Kidney tubule cell (primary cell): ENCODE measurements at places on chromosomes 11 and 22.

DNA sequence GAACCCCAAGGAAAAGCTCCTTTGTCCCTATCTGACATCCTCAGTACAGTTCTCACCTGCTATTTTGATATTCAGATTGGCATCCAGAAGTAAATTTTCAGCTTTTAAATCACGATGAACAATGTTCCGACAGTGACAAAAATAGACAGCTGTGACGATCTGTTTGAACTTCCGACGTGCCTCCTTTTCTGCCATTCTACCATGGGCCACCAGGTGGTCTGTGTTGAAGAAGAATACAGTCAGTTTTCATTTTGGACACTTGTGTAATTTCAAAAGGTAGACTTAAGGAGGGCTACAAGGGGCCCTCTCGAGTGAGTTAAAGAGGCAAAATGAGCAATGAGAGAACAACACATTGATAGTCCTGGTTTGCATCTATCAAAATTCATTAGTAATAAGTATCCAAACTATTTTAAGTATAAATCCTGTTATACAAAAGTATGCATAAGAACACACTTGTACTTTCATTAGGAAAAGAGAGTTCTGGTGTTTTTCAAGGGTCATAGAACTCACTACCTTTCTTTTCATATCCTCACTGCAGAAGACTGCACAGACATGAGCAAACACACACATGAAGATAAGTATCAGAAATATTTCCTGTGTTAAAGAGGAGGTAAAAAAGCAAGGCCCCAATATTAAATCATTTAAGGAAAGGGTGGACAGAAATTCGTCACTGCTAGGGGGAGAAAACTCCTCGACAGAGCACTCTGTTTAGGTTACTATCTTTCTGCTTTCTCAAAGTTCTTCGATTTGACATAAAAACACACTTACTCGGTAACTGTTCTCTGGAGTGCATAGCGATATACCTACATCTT is 89.9 kb upstream of the APOA1 start:
- no peak for DNase-seq

DNA sequence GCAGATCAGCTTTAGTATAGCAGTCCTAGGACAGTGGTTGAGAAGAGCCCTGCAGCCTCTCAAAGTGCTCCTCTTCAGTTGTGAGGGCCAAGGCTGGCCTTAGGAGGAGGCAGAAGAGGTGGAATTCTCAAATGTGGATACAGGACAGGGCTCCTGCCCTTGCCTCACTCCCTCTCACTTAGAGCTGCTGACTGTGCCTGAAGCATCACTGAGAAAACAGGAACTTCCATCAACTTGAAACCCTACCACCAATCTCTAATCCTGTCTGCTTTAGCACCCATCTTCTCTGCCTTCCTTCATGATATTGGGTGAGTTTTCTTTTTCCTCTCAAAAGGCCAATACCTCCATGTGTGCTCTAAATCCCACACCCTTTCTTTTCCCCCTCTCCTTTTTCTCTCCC is 14.4 kb upstream of the UCP3 start:
- no peak for DNase-seq

- no peak for DNase-seq
Observed at GRCh38 chr11:67379061-67380058, 6.0 kb upstream of the CLCF1 start.

- no peak for DNase-seq
Observed at GRCh38 chr11:9219572-9219971, 45.6 kb downstream of the DENND5A start.

DNA sequence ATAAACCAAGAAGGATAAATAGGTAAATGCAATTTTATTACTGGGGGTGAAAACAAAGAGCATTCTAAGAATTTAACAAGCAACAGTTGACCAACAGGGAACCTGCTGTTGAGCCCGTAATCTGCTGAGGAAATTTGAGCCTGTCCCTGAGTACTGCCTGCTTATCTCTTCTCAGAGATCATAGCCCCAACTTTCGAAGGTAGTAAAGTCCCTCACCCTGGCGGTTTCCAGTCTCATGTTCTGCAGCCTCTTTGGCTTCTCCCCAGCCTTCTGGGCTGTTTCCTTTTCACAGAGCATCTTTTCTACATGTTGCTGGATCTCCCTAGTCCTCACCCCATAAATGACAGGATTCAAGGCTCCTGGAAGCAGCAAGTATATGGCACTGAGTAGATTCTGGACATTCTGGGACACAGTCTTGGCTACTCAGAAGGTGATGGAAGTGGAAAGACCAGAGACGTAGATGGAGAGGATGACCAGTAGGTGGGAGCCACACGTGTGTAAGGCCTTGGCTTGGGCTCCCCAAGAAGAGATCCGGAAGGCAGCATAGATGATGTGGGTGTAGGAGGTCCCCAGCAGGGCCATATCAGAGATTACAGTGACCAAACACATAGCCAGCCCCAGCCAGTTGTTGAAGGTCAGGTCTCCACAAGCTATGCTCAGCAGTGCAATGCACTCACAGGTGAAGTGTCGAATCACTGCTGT is 51.6 kb downstream of the RRM1 start:
- no peak for DNase-seq

DNA sequence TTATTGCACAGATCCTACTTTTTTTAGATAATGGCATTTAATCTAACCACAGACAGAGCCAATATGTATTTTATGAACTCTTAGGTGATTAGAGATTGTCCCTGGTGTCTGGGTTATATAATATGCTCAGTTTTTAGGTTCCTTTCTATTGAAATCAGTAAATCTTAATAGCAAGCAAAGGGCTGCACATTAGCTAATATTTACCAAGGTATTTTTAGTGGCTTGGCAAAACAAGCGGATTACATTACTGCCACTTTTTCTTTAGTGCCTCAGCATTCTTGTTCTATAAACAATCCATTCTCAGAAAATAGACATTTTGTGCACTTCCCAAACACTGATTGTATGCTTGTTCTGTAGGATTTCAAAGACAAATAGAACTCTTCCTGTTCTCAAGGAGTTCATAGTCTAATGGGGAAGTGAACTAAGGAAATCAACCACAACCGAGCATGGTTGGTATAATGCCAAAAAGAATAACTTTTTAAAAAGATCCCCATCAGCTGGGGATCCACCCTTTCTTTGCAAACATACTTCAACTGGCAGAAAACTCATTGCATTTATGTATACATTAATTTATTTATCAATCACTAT is 23.8 kb downstream of the KCNJ1 start:
- DNase-seq, result no peak

GRCh38 chr11:28535677-28536076 is 427.5 kb downstream of the METTL15 start:
- peak; percentile 65 for DNase-seq

DNA sequence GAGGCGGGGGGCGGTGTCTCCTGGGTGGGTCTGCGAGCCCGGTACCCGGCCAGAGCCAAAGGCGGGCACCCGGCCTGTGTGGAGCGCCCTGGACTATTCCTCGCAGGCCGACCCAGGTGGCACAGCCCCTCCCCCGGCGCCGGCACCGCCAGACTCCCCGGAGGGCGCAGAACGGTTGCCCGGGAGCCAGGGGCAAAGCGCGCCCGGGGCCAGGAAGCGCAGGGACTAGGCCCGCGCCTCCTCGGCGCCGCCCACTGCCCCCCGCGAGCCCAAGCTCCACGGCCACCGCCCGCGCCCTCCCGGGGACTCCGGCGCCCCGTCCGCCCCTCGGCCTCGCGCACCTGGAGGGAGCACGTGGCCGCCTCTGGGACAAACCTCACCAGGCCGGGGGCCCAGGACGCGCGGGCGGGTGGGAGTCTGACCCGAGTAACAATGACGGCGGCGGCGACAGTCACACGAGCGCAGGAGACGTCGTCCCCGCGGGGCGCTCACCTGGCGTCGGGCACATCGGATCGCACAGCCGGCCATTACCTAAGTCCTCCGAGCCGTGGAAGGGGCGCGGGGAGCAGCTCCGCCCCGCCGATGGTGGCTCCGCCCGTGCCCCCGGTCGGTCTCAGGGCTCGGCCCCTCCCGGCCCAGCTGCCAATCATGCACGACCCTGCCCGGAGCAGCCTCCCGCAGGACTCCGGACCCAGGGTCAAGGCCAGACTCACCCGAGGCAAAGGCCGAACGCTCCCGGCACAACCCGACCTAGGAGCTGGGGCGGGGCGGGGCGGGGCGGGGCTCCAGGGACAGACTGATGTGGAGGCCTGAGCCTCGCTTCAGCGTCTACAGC is 7.4 kb downstream of the PLXNB2 start:
- peak; percentile 69 for DNase-seq

- no peak for DNase-seq
Observed at GRCh38 chr11:46331282-46331984, 15.8 kb upstream of the DGKZ start.

DNA sequence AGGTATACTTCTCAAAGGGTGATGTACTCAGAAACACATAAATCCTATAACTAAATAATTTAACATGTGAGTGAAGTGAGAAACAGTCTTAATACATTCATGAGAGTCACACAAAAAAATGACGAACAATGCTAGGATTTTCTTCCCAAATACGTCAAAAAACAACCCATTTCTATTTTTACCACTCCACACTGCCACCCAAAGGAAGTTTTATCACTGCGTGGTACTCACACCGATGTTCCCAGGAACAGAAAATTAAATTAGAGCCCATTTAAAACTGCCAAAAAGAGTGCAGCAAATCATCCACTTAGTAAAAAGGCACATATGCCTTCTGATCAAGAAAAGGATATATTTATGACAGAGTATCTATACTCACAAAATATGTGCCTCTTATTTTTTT is 710.9 kb upstream of the FAT3 start:
- DNase-seq, result no peak

GRCh38 chr22:32076761-32077084 is 33.7 kb downstream of the SLC5A1 start:
- no peak for DNase-seq

DNA sequence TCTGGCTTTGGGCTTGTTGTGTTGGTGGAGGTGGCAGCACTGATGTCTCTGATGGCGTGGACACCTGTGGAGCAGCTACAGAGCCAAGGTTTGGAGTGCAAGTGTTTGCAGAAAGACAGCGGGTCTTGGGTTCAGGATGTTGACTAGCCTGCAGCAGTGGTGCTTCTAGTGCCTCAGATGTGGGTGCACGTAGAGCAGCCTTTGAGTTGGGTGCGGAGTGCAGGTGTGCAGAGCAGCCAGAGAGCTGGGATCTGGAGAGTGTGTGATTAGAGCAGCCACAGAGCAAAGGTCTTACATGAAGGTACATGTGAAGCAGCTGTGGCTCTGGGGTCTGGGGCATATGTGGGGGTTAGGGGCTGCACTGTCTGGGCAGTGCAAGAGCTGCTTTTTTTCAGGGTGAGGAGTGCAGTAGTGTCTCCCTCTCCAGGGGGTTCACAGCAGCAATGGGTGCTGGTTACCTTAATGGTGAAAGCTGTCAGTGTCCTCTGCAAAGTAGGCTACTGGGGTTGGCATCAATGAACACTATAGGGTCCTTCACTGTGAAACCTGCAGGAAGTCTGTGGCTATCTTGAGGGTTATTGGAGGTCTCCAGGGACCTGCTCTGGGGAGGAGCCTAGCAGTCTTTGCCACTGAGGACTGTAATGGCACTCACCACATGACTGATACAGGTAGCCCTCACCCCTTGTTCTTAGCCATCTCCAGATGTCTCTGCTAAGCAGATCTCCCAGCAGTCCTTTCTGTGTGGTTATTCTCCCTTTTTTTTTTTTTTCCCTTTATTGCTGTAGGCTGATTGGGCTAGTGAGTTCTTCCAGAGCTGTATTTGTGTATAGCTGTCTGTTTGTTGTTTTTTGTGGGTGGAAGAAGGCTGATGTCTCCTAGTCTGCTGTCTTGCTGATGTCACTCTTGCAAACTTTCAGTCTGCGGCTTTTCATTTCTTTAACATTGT is 14.3 kb downstream of the BIRC2 start:
- no peak for DNase-seq

DNA sequence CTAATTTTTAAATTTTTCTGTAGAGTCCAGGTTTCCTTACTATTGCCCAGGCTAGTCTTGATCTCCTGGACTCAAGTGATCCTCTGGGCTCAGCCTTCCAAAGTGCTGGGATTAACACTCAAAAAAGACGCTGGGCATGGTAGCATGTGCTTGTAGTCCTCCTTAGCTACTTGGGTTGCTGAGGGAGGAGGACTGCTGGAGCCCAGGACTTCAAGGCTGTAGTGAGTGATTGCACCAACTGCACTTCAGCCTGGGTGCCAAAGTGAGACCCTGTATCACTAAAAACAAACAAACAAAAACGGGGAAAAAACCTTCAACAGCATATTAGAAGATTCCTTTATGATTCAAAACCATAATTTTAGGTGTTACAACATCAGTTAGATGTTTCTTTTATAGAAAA is 44.6 kb downstream of the RSF1 start:
- DNase-seq, result no peak

DNA sequence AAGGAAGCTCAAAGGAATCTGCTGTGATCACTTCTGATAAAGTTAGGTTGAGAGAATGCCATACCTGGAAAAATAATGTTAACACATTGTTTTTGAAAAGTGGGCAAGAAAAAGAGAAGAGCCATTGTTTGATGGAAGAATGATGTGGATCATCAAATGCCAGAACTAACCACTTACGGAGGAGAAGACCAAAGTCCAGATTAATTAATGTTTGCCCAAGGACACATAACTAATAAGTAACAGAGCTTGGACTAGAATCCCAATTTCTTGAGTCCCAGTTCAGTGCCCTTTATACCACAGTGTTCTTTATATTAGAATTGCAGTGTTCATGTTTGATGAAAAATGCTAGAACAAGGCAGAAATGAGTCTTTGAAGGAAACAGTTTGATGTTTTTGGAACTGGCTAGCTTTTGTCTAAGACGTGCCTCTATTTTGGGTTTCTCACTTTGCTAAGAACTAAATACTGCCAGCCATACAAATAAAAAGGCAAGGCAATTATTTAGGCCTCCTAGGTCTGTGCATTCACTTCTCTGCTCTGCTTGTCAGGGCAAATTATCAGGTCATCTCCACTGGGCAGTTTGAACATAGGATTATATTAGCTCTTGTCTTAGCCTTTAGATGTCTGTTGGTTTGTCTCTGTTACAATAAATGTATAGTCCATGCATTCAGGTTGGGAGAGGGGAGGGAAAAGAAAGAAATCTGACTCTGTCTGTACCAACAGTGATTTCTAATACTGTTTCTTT is 72.3 kb downstream of the TRIM44 start:
- peak; percentile 71 for DNase-seq
